ENCODE measurements at places on chromosomes 3 and 15. TPM values are rescaled to one million over a fixed set of nuclear protein-coding genes. Genes with fewer than 3 reads are reported as not detected.

Gene GRAMD1C
- total RNA-seq: 0.79 TPM

Gene SHC4
- total RNA-seq: 0.49 TPM

Gene LSAMP
- total RNA-seq: not detected

Gene IRAK2
- total RNA-seq: 7.0 TPM

Gene CADM2
- total RNA-seq: not detected

Gene PHC3
- total RNA-seq: 54.3 TPM

GRCh38 chr3:49177073-49177472, 5.7 kb downstream of the KLHDC8B start:
- H3K27ac ChIP-seq: no peak overlapping the region
- H3K4me1 ChIP-seq: no peaks in the 10 kb centered on the region
- no peaks in the 10 kb centered on the region for H3K36me3 ChIP-seq
- no peak for DNase-seq
- H3K27me3 ChIP-seq: no peaks in the 10 kb centered on the region

- H3K27me3 ChIP-seq: no peaks in the 10 kb centered on the region
- no peak overlapping the region for H3K4me3 ChIP-seq
- H3K36me3 ChIP-seq: no peaks in the 10 kb centered on the region
- peak overlapping the region; percentile 79 for H3K27ac ChIP-seq
Observed at GRCh38 chr3:185709251-185709955, 115.4 kb downstream of the IGF2BP2 start.

DNA sequence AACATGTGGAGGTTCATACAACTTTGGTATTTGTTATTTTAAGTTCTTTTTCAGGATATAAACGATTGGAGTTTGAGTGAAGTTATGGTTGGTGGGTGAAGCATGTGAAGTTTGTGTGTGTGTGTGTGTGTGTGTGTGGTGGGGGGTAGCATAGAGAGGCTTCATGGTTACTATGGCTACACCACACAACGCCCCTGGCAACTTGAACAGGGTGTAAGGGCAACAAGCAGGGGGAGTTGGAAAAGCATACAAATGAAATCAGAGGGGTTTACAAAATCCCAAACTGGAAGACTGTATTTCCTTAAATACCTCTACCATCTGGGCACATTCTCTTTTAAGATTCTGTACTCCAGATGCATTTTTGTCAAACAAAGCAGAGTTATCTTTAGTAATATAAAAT, 207.5 kb downstream of the SV2B start:
- H3K4me1 ChIP-seq: no peaks in the 10 kb centered on the region
- DNase-seq: no peak
- H3K36me3 ChIP-seq: no peaks in the 10 kb centered on the region
- H3K4me3 ChIP-seq: no peak overlapping the region

- no peak overlapping the region for H3K4me3 ChIP-seq
- H3K36me3 ChIP-seq: no peaks in the 10 kb centered on the region
- peaks cover 85% of the 10 kb centered on the region for H3K27me3 ChIP-seq
- no peaks in the 10 kb centered on the region for H3K4me1 ChIP-seq
Observed at GRCh38 chr3:98328933-98329332, 24.7 kb upstream of the OR5K4 start.

DNA sequence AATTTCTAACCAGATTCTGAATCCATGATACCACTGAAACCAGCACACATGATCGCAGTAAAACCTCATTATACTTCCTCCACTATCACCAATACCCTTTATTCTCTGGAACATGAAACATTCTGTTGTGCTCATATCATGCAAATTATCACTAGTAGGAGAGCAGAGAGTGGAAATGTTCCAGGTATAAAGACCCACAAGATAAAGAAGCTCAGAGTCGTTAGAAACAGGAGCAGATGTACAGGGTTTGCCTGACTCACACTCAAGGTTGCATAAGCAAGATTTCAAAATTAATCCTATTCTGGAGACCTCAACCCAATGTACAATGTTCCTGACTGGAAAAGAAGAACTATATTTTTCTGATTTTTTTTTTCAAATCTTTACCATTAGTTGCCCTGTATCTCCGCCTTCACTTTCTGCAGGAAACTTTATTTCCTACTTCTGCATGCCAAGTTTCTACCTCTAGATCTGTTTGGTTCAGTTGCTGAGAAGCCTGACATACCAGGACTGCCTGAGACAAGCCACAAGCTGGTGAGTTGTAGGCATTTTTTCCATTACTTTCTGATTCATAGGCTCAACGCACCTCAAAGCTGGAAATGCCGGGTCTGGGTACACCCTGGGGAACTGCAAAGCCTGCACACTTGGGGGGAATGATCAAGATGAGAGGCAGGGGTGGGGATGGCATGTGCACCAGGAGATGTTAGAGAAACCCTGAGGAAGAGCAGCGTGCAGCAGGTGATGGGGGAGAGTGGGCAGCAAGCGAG, at the start of gene CCR2:
TSS of gene CCR2 (plus strand) at position 465 of the 764 bp plus-strand sequence. CDS start 3,417 bp downstream, outside the sequence.
- H3K4me3 ChIP-seq: no peak within 1 kb of the TSS
- H3K36me3 ChIP-seq: no peaks in the 10 kb centered on the region
- DNase-seq: peak; percentile 23

DNA sequence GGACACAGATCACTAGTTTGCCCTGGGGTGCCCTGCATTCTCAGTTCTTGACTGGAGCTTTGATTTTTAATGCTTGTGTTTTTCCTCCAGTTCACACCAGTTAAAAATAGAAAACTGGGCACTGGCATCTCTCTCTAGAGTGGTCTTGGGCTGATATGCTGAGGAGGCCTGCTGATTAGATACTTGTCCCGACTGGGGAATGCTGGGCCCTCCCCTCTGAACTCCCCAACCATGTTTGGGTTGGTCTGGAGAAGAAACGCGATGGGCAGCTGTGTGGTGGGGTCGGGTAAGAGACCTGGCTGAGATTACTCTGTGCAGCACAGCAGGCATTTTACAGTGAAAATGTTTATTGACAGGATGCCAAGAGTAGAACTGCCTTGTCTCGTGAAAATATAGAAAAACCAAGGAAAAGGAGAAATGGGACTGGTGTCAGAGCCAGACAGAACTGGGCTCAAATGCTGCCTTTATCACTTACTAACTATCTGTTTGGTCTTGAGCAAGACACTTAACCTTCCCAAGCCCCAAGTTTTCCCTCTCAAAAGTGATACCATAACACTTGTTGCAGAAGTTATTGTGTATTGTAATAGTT, 1.6 kb upstream of the ACTC1 start:
- peaks cover 17% of the 10 kb centered on the region for H3K4me1 ChIP-seq
- no peak overlapping the region for H3K27ac ChIP-seq
- DNase-seq: no peak

GRCh38 chr3:14485981-14486380, 54.2 kb downstream of the GRIP2 start:
- no peak for DNase-seq
- peaks cover 9% of the 10 kb centered on the region for H3K36me3 ChIP-seq
- no peak overlapping the region for H3K27ac ChIP-seq
- no peaks in the 10 kb centered on the region for H3K27me3 ChIP-seq

- no peaks in the 10 kb centered on the region for H3K4me1 ChIP-seq
- no peak for DNase-seq
- no peak overlapping the region for H3K27ac ChIP-seq
- H3K36me3 ChIP-seq: peaks cover 76% of the 10 kb centered on the region
Observed at GRCh38 chr15:64678126-64678819, 97.1 kb downstream of the RBPMS2 start.

GRCh38 chr3:42632146-42632545, 21.4 kb upstream of the ZBTB47 start:
- H3K4me1 ChIP-seq: peaks cover 7% of the 10 kb centered on the region
- no peak overlapping the region for H3K4me3 ChIP-seq
- H3K36me3 ChIP-seq: peaks cover 6% of the 10 kb centered on the region
- peak overlapping the region; percentile 13 for H3K27ac ChIP-seq

- peak overlapping the region; percentile 85 for H3K27ac ChIP-seq
- H3K4me3 ChIP-seq: peak overlapping the region; percentile 83
- peak; percentile 51 for DNase-seq
- H3K4me1 ChIP-seq: peaks cover 6% of the 10 kb centered on the region
Observed at GRCh38 chr15:84715441-84716035, 401 bp downstream of the SEC11A start.

DNA sequence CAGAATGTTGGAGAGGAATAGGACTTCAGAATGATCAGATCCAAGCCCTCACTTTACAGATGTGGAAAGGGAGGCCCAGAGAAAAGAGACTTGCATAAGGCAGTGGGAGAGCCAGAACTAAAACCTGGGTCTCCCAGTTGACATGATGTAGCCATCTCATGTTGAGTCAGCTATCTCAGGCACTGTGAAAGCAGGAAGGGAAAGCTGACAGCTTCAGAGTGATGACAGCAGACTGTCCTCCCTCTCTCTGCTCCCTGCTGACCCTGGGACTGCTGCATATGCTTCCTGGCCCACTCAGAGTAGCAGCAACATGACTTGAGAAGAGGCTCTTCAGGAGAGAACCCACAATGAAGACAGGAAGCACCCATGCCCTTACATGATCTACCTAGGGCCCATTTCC, 14.7 kb downstream of the FHIT start:
- H3K4me1 ChIP-seq: peaks cover 3% of the 10 kb centered on the region
- H3K27ac ChIP-seq: no peak overlapping the region
- H3K4me3 ChIP-seq: no peak overlapping the region

- peaks cover 10% of the 10 kb centered on the region for H3K4me1 ChIP-seq
- DNase-seq: no peak
- H3K36me3 ChIP-seq: no peaks in the 10 kb centered on the region
Observed at GRCh38 chr15:58467722-58468423, 36.1 kb downstream of the LIPC start.

DNA sequence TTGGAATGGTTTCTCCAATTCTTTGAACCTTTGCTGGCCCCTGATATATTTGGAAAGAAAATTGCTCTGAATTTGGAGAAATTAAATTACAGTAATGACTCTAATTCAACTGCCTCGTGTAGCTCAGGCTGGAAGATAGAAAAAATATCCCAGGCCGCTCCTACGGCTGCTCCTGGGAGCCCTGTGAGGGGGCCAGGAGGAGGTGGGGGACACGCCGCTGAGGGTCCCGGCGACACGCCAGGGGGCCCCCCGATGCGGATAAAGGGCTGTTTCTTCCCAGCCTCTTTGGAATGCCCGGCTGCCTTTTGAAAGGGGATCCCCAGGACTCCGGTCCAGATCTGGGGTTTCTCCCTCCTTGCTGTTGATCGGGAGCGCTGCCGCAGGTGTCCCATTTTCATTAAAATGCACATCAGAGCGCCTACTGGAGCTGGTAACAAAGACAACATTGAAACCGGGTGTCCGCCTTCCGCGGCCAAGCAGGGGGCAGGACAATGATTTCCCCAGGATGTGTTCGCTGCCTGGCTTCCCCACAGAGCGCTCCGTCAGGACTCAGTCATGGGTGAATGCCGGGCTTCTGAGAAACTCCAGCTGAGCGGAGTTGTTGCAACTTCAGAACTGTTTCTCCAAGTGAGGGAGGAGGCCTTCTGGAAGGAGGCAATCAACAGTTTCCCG, 200.1 kb upstream of the KBTBD8 start:
- H3K4me1 ChIP-seq: no peaks in the 10 kb centered on the region
- H3K27ac ChIP-seq: no peak overlapping the region
- no peak overlapping the region for H3K4me3 ChIP-seq

DNA sequence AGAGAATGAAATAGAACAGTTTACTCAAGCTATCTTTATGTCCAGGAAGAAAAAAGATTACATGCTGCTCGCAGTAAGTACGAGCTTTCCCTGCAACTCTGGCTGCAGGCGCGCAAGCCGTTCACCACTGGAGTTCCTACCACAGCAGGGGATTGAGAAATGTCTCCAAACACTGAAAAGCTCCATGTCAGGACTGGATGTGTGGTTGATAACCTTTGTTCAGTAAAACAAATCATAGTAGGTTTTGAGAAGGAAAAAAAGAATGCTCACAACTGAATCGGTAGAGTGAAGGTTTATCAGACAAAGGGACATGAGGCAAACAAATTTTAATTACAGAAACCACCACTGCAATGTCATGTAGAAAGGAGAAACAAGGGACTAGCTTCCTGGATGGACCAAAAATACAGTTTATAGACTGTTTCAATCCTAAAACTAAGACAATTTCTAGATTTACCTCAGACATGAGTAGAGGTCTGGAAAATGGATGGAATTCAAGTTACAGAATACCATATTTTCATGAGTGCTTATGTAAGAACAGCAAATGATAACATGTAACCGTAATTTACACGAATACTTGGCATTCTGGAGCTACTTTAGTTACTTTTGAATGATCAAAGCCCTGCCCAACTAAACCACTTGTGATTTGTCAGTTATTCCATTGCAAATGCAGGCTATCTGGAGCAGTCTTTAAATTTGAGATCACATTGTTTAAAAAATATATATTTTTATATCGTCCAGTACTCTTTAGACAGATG, 471.1 kb downstream of the SHQ1 start:
- no peak for DNase-seq
- H3K4me1 ChIP-seq: peaks cover 18% of the 10 kb centered on the region
- H3K27me3 ChIP-seq: no peaks in the 10 kb centered on the region
- no peak overlapping the region for H3K27ac ChIP-seq

- DNase-seq: no peak
- H3K27me3 ChIP-seq: no peaks in the 10 kb centered on the region
Observed at GRCh38 chr3:71152039-71152891, 431.3 kb downstream of the FOXP1 start.

DNA sequence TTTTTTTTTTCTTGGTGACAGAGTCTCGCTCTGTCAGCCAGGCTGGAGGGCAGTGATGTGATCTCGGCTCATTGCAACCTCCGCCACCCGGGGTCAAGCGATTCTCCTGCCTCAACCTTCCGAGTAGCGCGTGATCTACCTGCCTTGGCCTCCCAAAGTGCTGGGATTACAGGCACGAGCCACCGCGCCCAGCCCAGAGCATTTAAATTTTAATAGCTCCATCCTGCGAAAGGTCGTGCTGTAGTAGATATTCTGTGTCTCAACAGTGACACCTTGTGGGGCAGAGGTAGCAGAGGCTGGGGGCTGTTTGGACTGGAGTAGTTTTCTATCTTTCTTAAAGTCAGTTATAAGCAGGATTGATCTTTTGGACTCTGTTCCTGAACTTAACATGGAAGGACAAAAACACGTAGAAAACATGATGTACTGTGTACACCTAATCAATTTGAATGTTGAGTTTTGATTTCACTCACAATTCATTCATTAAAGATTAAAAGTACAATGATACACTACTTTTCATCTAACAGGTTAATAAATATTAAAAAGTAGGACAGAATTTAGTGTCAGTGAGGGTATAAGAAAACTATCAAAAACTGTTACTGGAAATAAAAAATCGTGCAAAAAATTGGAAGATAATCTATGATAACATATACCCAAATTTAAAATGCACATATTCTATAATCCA, 11.0 kb upstream of the PDCD6IP start:
- peaks cover 19% of the 10 kb centered on the region for H3K4me1 ChIP-seq
- H3K4me3 ChIP-seq: no peak overlapping the region
- H3K36me3 ChIP-seq: peaks cover 3% of the 10 kb centered on the region
- H3K27me3 ChIP-seq: no peaks in the 10 kb centered on the region
- no peak overlapping the region for H3K27ac ChIP-seq
- peak; percentile 71 for DNase-seq

Data from MCF 10A (cell line).